HCEC 1CT (cell line): ENCODE measurements at places on chromosomes 2 and 18.

- peak; percentile 56 for DNase-seq
Observed at GRCh38 chr2:55047677-55048299, 2.5 kb downstream of the RTN4 start.

- no peak for DNase-seq
Observed at GRCh38 chr2:172806996-172807395, 71.4 kb downstream of the RAPGEF4 start.

GRCh38 chr18:42045346-42045745, 90.3 kb downstream of the PIK3C3 start:
- DNase-seq: peak; percentile 58

DNA sequence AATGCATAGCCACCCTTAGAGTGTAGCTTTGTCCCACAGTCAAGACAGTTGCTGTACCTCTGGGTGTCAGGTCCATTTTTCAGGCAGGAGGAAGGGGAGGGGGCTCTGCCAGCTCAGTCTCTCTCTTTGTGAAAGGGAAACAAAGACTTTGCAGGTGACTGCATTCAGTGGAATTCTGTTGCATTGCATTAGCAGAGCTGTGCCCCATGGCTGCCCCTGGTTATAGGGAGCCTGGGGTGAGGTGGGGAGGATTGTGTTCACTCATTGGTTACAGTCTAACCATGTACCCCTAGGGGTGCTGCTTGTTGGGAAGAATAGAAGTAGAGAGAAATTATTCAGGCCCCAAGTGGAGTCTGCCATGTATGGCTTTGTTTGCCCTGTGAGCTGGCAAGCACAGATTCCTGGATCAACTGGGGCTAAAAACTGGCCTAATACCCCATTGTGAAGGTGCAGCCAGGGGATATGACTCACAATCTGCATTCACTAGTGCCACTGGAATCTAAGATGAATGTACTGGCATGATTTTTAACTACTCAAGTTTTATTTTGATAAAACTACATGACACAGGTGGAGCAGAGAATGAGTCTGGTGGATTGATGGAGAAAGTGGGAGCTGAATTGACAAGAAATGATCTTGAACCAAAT, 118.4 kb downstream of the SH3BP4 start:
- DNase-seq: no peak

DNA sequence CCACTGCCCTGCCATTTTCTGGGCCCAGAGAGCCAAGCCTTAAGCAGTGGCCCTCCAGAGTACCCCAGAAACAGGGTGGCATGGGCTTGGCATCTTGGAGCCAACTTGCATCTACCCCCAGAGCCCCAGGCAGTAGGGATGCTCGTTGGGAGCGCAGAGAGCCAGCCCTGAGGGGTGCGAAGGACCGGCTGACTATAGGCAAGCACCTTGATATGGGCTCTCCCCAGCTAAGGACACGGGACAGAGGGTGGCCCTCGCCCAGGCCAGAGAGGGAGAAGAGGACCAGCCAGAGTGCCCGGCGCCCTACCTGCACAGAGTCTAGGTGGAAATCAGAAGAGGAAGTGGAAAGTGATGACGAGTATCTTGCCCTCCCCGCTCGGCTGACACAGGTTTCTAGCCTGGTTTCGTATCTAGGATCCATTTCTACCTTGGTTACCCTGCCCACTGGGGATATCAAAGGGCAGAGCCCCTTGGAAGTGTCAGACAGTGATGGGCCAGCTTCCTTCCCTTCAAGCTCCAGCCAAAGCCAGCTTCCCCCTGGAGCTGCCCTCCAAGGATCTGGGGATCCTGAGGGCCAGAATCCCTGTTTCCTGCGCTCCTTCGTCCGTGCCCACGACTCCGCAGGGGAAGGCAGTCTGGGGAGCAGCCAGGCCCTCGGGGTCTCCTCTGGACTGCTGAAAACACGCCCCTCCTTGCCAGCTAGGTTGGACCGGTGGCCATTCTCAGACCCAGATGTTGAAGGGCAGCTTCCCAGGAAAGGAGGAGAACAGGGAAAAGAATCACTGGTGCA, 16.2 kb downstream of the CEP68 start:
- no peak for DNase-seq

DNA sequence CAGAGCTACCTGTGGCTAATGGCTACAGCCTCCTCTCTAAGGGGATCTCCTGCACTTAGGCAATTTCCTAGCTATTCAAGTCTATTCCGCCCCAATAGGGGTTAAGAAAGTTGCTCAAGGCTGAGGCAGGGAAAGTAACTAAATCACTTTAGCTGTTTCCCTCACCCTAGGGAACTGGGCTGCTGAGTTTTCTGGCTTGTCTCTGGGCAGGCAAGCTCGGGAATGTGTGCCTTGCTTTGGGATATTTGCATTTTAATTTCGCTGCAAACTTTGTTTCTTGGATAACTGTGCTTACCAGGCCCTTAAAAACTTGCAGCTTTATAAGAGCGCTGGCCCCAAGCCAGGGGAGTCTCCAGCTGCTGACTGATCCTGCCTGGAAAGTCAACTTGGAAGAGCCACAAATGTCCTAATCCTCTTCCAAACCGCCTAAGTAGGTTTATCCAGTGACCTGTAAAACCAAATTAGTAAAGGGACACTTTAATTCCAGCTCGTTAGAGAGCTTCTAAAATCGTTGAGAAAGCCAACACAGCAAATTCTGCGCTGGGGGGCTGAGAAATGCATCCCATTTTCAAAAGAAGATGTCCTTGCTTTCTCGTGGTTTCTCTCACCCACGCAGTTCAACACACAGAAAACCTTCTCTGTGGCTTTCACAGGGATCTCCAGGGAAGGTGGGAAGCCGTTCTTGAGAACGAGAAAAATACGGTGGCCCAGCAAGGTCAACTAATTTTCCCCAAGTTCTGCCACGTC, 59.5 kb upstream of the SP3 start:
- DNase-seq: peak; percentile 40

- no peak for DNase-seq
Observed at GRCh38 chr2:126644630-126645191, 11.2 kb upstream of the GYPC start.

DNA sequence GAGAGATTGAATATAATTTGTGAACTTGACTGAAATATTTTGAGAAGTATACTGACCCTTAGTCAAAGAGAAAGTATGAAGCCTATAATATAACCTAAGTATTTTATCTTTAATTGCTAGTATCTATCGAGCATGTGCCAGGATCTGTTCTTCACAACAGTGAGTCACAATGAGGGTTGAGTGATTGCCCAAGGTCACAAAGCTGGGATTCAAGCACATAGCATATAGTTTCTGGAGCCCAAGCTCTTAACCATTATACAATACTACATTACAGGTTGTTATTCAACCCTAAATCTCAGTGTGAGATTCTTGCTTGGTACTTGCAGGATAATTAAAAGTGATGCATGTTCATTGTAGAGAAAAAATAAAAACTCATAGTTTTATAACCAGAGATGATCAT, 97.2 kb downstream of the RAB3GAP1 start:
- peak; percentile 43 for DNase-seq

- DNase-seq: peak; percentile 32
Observed at GRCh38 chr2:26298638-26299393, 47.1 kb upstream of the SELENOI start.

- DNase-seq: no peak
Observed at GRCh38 chr2:1665761-1666505, 78.4 kb downstream of the PXDN start.

GRCh38 chr2:118388771-118389170, 300.5 kb downstream of the INSIG2 start:
- DNase-seq: peak; percentile 13

DNA sequence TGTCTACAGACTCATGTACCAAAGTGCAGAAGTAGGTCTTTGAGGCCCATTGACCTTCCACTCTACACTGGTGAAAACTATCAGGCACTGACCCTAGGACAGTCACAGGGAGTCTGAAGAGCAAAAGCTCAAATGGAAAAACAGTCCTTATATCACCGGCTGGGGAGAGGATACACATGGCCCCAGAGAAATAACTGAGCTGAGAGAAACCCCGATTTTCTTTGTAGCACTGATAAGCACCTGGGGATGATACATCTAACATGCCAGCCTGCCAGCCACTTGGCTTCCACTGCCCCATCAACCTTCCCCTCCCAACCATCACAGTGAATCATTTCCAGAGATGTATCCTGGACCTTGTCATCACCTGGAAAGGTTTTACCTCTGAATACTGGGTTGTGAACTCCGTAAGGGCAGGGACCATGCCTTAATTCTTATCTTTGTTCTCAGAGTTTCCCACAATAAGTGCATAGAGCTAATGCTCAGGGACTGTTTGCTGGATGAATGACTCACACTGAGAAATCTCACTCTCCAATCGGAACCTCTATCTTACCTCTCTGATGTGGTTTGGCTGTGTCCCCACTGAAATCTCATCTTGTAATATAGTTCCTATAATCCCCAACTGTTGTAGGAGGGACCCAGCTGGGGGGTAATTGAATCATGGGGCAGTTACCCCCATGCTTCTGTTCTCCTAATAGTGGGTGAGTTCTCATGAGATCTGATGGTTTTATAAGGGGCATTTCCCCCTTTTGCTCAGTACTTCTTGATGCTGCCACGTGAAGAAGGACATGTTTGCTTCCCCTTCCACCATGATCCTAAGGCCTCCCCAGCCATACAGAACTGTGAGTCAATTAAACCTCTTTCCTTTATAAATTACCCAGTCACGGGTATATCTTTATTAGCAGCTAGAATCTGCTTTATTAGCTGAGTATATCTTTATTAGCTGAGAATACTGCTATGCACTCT, 37.1 kb downstream of the EVA1A start:
- DNase-seq: peak; percentile 68

DNA sequence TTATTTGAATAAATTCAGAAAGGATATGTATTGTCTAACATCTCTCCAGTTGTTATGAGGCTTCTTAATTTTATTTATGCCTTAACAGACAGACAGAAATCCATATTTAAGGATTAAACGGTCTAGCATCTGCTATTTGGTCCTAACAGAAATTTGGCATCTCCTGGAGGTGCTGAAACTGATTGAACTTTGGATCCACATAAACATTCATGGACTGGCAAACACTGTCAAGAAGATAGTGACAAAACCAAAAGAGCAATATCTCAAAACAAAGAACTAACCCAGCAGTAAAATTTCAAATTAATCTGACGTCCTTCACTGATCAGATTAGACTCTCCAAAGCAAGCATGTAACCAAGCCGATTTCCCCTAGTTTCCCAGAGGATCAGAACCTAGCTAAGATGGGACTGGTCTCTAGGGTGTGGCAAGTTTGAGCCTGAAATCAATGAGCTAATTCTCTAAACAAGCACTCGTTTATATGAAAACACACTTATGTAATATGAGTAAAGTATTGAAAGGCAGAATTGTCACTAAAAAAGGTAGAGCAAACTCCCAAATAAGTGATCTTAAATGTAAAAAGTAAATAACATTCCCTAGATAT, 139.5 kb downstream of the NOL4 start:
- DNase-seq: no peak

DNA sequence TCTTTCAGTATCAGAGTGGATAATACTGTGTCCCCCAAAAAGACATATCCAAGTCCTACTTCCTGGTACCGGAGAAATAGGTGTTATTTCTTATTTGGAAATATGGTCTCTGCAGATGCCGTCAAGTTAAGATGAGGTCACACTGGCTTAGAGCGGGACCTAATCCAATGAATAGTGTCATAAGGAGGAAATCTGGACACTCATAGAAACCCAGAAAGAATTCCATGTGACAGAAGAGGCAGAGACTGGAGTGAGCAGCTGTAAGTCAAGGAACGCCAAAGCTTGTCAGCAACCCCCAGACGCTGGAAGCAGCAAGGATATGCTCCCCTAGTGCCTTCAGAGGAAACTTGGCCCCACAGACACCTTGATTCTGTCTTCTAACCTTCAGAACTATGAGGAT, 69.8 kb downstream of the CCBE1 start:
- no peak for DNase-seq

- DNase-seq: no peak
Observed at GRCh38 chr2:164879901-164880535, 38.4 kb upstream of the COBLL1 start.

DNA sequence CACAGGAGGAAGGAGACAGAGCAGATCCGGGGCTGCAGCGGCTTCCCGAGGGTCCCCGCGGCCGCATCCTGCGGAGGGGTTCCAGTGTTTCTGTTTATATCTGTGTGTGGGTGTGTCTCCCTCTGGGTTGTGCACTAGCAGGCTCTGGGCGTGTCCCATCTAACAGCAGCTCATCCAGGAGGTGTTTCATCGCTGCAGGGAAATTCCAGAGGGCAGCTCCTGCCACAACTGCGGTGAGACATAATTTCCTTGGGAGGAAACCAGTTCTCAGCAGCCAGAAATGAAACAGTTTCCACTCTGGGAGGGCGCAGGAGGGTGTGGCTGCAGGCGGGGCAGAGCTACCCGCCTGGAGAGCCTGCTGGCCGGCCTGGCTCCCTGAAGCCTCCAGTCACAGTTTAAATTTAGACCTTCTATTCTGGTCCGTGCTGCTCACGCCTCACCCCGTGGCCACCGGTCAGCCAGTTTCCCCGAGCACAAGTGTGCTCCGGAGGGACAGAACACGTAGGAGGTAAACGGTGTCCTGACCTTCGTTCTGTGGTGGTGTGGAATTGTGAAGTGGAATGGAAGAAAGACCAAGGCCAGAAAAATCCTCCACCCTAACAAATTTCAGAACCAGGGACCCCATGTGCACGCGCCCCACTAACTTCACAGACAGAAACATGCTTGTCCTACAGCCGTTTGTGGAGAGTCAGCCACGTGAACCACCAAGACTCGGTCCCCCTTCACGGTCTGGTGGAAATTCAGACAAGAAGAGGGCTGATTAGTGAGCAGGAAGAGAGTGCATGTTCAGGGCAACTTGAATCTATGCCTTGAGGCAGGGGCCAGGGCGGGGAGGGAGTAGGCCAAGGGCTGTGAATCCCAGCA, 50.2 kb downstream of the TEX44 start:
- DNase-seq: peak; percentile 93

- DNase-seq: no peak
Observed at GRCh38 chr2:176115883-176116813, at the start of gene HOXD10. Gene HOXD10 (plus strand): TSS chr2:176116778. CDS start chr2:176116834, 56 bp downstream.

DNA sequence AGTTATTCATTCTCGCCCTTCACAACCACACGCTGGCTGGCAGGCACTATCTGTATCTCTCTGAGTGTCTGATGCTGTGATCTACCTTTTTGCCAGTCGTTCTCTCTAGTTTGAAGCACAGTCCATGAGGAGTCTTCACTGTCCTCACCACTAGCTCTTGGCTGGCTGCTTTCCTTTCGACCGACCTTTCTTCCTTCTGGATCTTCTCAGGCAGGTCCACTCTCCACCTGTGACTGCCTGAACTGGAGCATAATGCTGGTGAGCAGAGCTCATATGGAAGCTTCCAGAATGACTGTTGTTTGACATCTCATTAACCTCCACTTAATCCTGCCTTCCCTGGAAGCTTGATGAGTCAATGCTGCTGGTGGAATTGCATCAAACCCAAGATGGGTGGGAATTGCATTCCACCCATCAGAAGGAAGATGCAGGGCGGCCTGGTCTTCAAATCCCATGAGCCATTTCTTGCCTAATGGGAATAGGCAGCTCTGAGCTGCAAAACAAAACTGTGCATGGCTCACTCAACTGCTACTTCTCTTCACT, 283.5 kb upstream of the HDAC4 start:
- DNase-seq: no peak

DNA sequence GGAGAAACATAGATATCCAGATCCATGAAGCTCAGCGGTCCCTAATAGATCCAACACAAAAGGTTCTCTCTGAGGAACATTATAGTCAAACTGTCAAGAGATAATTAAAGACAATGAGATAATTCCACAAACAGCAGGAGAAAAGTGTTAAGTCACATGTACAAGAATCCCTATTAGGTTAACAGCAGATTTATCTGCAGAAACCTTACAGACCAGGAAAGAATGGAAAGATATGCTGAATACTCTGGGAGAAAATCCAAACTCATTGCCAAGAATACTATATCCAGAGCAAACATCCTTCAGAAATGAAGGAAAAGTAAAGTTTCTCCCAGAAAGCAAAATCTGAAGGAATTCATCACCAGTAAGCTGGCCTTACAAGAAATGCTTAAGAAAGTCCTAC, 10.8 kb upstream of the KDM3A start:
- no peak for DNase-seq
